Lower lobe of right lung (tissue), 2 donors: ENCODE measurements at places on chromosomes 7 and 10.

- DNase-seq, result no peak
Observed at GRCh38 chr10:49612513-49613164, 1.2 kb upstream of the CHAT start.

DNA sequence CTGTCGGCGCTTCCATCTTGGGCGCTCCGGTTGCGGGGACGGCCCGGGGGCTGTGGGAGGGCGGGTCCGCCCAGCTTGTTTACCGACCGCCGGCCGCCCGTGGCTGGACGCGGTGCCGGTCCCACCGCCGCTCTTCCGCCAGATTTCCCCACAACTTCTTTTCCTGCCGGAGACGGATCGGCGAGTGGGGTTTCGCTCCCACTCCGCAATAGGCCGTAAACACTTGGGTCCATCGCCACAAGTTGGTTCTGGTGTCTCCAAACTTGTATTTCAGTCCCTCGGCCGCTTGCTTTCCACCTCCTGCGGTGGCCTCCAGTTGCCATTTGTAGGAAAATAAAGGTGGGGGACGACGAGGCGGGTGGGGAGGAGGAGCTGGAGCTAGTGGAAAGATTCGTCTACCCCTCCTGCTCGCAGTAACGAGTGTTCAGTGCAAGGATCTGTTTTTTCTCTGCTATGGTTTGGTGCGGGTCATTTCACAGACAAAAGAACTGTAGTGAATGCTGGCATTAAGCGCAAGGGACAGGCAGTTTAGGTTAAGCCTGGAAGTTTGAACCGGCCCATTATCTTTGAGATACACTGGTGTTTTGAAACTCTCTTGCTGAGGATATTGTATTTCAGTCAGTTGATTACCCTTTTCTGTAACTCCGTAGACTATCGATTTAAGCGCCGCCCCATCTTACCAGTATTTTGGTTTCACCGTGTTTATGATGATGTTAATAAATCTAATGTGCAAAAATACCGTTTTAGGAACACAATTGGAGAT, 24.3 kb upstream of the ZRANB1 start:
- peak; percentile 56 for DNase-seq

DNA sequence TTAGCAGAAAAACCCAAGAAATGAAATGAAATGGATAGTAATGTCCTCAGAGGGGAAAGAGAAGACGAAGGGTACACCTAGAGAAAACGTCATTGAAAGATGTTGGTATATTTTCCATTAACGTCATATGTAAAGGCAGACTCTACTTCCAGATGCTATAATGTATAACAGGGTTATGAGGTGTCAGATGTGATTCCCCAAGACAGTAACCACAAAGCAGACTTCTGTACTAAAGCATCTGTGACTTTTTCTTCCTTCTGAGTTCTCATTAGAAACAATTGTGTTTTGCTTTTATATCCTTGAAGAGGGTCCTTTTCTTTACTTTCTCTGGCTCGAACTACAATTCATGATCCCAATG, 37.4 kb downstream of the LRRC72 start:
- no peak for DNase-seq

- no peak for DNase-seq
Observed at GRCh38 chr7:140327261-140327661, 71.1 kb downstream of the SLC37A3 start.

GRCh38 chr10:74255214-74255613, 104.2 kb downstream of the ADK start:
- no peak for DNase-seq
